ENCODE measurements at places on chromosomes 7 and 10. TPM values are rescaled to one million over a fixed set of nuclear protein-coding genes. Genes with fewer than 3 reads are reported as not detected.

DNA sequence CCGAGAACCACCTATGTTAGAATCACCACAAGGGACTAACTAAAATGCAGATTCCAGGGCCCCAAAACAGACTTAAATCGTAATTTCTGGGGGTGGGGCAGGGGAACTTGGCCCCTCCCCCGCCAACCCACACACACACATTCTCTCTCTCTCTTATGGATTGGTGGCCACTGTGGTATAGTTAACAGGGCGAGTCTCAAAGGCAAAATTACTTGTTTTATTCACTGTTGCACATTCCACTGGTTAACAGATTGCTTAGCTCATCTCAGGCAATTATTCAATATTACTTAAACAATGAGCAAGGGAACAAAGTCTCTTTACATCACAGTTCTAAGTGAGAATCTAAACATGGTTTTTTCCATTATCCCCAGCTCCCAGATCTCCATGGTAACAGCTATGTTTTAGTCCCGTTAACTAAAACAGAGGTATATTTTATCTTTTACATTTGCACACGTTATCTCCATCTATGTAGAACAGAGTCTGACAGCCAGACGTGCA is 38.5 kb downstream of the IGF2BP3 start:
- DNase-seq = no peak

- DNase-seq = no peak
These were observed 106.5 kb downstream of the PRLHR start for GRCh38 chr10:118488710-118489497.

- no peak for DNase-seq
These were observed 19.8 kb upstream of the SLC29A3 start for GRCh38 chr10:71299071-71299785.

GRCh38 chr10:118403967-118404366 is 61.8 kb upstream of the FAM204A start:
- no peak for DNase-seq

DNA sequence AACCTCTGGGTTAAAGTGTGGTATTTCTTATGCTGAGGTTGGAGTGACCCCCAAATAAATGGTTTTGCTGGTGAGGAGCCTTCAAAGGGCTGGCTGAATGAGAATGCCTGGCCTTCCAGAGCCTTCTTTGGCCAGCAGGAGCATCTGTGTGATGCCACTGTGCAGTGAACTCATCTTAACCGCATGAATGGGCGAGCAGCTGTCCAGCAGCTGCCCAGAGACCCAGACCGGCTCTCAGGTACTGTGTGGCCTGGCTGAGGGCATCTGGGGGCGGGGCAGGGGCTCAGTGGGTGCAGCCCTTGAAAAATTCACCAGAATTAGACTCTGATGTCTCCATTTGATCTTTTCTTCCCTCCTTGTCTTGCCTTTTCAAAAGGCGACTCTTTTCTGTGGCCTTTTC is 59.0 kb downstream of the SYPL1 start:
- DNase-seq = no peak

DNA sequence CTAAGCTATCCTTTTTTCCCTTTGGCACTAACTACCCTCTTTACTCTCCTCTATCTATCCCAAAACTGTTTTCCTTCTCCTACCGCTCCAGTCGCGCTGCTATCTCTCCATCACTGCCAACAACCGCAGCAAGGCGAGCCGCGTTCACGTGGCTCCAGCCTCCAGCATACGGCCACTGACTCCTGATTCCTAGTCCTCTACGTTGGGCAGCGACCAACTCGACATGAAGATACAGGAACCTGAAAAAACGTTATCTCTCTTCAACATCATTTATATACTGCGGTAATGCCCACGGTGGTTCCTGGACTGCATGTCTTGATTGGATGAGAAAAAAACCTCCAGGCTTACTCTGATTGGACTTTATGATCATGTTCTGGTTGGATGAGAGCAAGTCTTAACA is 129.5 kb downstream of the ZNF716 start:
- DNase-seq = no peak

CRYGN gene
- not detected for total RNA-seq

MAT1A gene
- 1.6 TPM for total RNA-seq

Data from HCT116 (cell line).